ENCODE measurements at places on chromosomes 6 and 20.

DNA sequence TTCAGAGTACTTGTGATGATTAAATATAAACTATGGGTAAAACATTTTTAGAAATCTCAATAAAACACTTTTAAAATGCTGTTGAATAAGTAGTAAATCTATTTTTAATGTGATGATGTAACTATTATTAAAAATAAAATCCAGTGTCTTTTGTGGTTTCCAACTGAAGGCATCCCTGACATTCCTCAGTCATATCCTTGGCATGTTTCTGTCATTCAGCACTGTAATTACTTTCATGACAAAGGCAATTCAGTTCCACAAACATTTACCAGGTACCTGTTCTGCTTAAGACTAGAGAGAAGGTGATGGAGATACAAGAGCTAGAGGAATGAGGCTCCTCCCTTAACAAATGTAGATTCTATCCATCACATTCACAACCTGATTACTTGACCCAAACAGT lies 518.7 kb upstream of the MAP3K7 start:
- DNase-seq = no peak

DNA sequence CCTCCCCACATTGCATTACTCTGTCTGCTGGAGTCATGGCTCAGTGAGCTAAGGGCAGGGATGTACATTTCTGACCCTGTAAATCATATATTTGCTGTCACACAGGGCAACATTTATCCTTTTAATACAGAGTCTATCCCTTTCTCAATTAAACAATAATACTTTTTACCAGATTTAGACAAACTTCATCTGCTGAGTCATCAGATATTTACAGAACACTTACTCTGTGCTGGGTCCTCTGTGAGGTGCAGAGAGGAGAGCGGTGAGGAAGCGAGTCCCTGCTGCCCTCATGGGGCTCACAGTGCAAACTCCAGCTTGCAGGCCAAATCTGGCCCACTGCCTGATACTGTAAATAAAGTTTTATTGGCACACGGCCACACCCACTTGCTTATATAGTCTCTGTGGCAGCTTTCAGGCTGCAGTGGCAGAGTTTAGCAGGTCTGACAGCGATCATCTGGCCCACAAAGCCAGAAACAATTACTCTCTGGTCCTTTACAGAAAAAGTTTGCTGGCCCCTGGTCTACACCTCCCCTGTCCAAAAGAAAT lies 144.5 kb downstream of the CDH26 start:
- DNase-seq = no peak

DNA sequence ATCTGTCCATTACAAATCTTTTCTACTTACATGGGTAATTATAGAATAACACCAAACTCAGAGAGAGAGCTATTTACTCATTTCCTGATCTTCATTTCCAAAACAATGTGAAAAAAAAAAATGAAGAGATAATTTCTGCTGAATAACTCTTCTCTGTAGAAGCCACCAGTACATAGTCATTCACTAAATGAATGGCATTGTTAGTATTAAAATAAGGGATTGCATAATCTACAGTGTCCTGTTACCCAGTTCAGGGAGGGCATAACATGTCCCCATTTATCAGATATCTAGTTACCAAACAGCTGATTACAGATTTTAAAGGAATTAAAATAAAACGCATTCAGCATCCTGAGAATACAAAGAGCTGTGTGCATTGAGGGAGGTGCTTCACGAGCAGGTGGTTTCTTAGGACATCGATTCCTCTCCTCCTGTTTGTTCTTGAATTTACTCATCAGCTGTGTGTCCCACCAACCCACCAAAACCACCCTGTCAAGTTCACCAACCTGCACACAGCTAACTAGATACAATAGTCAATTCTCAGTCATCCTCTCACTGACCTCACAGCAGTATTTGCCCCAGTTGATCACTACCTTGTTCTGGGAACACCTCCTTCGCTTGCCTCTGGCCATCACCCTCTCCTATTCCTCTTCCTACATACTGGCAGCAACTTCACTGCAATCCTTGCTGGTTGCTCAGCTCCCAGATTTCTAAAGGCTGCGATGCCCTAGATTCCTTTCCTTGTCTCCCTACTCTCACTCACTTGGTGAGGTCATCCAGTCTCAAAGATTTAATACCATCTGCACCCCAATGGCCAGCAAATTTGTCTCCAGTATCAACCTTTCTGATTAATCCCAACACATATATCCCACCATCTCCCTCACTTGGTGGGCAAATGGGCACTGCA lies 18.7 kb downstream of the CNKSR3 start:
- DNase-seq = no peak

- DNase-seq = no peak
These were observed 112.2 kb upstream of the HEY2 start for GRCh38 chr6:125637207-125637606.

GRCh38 chr6:150600010-150600300 lies 270 bp downstream of the PLEKHG1 start:
- DNase-seq = no peak

- DNase-seq = no peak
These were observed 127.8 kb upstream of the EEF1E1 start for GRCh38 chr6:8229915-8230756.

DNA sequence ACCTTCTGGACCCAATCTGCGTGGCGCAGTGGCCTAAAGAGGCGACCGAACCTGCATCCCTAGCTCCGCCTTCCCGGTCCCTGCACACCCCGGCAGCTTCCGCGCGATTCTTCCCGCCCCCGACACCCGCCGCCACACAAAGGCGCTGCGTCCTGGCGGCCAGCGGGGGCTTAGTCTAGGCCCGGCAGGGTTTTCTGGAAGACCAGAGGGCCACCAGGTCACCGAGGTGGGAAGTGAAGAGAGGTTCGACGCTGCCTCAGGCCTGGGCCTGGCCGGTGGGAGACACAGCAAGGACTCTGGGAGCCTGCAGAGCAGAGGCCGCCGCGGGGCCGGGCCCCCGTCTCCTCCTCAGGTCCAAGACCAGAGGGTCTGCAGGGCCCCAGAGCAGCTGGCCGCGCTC lies 154.9 kb downstream of the OR2B2 start:
- DNase-seq = no peak

DNA sequence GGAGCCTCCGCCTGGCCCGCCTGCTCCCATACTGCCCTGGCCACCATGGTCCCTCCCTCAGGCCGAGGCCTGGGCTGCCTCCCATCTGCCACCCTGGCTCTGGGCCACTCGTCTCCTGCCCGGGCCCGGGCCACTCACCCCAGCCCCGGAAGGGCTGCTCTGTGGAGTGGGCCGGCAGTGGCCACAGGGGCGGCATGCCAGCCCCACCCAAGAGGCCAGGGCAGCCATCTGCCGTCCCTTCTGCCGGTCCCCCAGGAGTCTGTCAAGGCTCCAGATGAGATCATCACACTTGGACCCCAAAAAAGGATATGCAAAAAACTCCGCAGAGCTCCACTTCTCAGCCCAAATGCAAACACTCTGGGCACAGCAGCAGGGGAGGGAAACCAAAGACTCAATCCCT lies 23.8 kb upstream of the TLDC2 start:
- no peak for DNase-seq

GRCh38 chr20:5234158-5234557 lies 82.6 kb downstream of the PROKR2 start:
- DNase-seq = no peak
